Activated naive CD4-positive, alpha-beta T cell (primary cell): ENCODE measurements at places on chromosomes 12 and 14.

DNA sequence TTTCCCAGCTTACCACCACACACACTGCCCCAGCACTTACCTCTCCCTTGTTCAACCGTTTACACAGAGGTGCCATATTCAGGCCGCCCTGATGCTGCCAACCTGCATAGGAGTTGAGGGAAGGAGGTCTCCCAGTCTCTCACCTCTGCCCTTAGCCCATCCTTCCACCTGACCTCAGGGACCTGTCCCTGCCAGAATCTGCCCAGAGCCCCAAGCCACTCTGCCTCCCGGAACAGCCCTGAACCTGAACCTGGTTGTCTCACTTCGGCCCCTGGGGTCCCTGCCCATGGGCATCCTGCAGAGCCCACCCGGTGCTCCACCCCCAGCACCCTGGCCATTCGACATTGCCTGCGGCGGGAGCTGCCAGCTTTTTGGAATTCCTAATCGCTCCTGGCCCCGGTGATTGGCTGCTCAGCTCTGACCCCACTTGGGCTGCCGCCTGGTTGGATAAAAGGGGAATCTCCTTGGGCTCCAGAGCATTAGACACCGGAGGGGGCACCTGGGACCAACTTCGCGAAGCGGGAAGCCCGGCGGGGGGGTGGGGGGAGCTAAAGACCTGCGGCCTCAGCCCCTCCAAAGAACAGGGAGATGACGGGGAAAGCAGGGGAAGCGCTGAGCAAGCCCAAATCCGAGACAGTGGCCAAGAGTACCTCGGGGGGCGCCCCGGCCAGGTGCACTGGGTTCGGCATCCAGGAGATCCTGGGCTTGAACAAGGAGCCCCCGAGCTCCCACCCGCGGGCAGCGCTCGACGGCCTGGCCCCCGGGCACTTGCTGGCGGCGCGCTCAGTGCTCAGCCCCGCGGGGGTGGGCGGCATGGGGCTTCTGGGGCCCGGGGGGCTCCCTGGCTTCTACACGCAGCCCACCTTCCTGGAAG, at the start of gene VSX2:
VSX2 (plus strand) TSS at position 476 of the 874 bp plus-strand sequence; CDS start at position 589, 113 bp downstream.
- DNase-seq, result no peak

DNA sequence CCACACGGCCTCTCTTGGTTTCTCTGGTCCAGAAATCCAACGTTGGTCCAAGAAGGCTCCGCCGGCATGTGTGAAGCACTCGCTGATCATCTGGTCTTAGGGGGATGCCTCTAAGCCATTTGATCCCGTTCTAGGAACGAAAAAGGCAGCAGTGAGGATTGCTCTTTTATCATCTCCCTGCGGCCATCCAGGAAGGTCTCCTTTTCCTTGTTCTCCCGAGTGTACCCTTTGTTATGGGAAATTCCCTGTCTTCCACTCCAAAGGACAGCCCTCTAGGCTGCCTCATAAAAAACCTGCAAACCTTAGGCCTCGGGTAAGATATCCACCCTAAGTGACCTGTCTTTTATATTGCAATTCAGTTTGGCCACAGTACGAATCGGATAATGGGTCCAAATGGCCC, 85.8 kb downstream of the TMTC3 start:
- no peak for DNase-seq

DNA sequence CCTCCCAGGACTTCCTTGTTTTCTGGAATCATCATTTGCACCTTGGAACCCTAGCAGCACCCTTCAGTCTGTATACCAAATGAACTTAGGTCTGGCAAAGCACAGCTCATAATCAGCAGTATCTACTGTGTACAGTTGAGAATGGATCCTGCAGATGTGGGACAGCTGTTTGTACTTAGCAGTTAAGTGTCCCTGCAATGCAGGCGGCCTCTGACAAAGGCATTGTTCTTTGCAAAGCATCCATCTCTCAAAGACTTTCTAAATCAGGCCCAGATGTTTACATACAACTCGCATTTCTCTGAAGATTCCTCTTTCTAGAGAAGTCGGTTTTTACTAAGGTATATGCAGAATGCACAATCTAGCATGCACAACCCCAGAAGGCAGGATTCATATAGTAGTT, 170.5 kb upstream of the RBM19 start:
- DNase-seq, result no peak

GRCh38 chr12:117188961-117189724, 1.1 kb downstream of the FBXO21 start:
- no peak for DNase-seq

DNA sequence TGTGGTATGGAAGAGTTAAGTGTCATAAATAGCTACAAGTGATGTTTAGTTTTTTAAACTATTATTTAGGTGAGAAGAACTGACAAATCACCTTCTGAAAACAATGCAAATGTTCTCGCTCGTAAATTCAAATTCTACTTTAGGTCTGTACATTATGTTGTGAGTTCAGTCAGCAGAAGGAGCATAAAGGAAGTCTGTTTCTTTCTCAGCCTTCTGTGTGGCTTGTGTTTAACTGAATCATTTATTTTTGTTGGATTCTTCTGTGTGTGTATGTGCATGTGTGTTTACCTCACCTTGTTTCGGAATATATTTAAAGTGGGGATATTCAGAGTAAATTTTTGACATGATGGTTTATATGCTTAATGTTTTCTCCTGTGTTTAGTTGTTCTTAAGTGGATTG, 285.9 kb downstream of the TMTC2 start:
- DNase-seq, result no peak

GRCh38 chr14:50062438-50063085, 53.8 kb downstream of the VCPKMT start:
- DNase-seq, result peak; percentile 68

- DNase-seq, result no peak
Measured at GRCh38 chr14:99035268-99035667, 236.7 kb downstream of the BCL11B start.

DNA sequence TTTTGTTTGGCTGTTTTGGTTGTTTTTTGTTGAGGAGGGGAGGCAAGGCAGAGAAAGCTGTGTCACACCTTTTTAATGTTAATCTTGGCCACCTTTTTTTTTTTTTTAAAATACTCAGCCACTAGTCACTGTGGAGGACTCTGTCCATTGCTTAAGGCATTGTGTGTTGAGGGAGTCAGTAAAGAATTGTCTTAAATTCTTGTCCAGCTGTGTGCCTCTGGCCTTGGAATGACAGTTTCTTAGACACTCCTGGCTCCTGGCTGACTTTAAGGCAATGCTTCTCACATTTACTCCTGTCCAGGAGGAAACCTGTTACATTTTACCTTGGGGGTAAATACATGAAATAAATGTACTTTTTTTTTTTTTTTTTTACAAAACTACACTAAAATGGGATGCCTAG, 18.1 kb upstream of the SMCO2 start:
- no peak for DNase-seq

- DNase-seq, result no peak
Measured at GRCh38 chr12:123998991-123999359, 26.0 kb downstream of the ZNF664 start.

- DNase-seq, result no peak
Measured at GRCh38 chr12:92400006-92400405, 254.4 kb upstream of the BTG1 start.

GRCh38 chr14:73780391-73780790, 66.2 kb upstream of the PNMA1 start:
- no peak for DNase-seq

GRCh38 chr14:55316564-55316963, 45.3 kb downstream of the FBXO34 start:
- no peak for DNase-seq

- no peak for DNase-seq
Measured at GRCh38 chr12:41485203-41485602, 297.1 kb downstream of the PDZRN4 start.

DNA sequence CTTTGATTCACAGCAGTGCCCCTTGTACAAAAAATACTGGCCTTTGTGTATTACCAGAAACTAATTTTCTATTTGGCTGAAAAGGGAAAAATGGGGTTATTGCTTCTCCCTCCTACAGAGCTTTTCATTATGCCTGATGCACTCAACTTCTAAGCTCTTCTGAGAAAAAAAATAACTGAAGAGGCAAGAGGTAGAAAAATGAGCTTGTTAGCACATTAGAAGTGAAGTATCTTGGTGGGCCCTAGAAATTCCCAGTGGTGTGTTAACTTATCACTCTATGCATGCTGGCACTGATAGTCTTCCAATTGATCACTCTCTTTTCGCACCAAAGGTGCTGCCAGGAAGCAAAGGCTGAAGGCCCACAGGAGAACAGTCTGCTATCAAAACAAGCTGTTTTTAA, 17.1 kb downstream of the INSM2 start:
- DNase-seq, result no peak

DNA sequence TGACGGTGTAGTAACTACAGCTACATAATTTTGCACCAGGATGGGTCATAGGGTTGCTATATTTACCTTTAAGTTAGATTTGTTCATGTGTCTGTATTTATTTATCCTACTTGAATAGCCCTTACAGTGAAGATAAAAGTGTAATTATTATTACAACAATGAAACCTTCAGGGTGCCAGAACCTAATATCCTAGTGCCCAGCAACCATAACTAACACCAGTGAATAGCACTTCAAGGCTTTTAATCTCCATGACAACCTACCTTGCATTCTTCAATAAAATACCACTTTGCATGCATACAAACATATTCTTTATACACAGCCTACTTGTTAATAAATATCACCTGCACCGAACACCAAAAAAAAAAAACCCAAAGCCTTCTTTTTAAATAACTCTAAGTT, 58.7 kb upstream of the G2E3 start:
- DNase-seq, result no peak

GRCh38 chr14:102849526-102850379, 72.5 kb downstream of the TRAF3 start:
- DNase-seq, result no peak

DNA sequence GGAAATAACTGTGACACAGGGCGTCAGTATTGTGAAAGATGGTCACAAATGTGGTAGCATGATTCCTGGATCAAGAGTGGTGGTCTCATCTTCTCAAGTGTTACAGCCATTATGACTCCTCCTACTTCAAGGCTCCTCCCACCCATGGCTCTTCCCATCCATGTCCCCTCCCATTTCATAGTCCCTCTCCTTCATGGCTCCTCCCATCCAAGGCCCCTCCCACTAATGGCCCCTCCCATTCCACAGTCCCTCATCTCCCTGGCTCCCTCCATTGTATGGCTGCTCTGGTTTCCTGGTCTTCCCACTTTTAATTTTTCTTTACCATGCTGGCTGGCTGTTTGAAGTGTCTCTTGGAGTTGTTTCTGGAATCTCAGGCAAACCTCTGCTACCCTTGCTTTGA, 1375.2 kb upstream of the TMEM132C start:
- DNase-seq, result no peak

DNA sequence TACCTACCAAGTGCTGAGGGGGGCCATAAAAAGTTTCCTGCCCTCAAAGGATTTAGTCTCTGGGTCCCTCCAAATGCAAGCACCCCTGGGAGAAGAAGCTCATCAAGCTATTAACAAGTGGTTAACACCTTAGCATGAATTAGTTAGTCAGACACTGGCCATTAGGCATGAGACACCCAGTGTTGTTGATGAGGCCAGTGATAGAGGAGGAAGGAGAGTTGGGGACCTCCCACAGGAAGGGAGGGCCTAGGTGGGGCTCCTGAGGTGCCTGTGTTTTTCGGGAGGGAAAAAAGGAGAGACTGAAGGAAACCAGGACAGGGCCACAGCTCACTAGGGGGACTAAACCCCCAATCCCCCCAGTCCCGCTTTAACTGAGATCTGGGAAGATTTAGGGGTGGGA, 4.5 kb upstream of the KRT71 start:
- no peak for DNase-seq

DNA sequence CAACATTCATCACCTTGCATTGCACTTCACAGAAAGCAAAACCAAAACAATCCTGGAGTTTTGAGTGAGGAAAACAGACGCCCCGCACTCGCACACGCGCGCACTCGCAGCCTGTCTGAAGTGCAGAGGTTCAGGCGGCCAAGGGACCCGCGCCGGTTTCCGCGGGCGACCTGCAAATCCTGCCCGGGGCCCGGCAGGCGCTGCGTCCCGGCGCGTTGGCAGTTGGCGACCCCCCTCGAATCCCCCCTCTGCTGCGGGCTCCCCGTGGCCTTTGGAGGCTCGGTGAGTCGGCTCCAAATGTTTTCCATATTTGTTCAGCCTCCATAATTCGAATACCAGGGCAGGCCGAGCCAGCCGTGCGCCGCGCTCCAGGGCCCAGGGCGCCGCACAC, at the start of gene SSPN:
SSPN (plus strand) TSS at position 324 of the 391 bp plus-strand sequence. CDS start 100 bp downstream, outside the sequence.
- no peak for DNase-seq

GRCh38 chr14:61454545-61454944, 133.2 kb downstream of the PRKCH start:
- DNase-seq, result no peak

DNA sequence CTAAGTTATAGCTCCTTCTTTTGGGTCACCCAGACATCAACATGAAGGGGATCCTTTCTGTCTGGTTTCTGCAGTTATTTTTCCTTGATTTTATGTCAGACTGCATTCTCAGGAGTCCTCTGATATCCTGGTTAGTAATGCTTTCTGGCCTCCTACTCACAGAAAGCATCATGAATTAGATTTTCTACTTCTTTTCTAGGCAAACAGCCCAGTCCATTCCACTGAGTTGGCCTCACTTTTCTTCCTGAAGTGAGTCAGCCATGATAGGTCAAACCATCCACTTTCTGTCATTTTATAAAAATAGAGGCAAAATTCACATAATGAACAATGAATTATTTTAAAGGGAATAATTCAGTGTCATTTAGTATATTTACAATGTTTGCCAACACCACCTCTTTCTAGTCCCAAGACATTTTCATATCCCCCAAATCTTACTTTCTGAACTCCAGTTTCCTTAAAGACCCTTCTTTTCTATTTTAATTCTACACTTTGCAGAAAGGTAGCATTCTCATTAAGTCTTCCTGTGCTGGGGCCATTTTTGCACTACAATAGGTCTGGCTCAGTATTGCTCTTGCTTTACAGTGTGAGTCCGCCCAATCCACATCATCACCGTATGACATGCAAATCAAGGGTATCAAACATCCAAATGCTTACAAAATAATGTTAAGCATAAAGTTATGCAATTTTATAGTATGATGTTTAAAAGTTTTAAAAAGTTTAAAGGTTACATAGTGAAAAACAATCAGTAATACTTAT, 95.1 kb downstream of the UNC79 start:
- no peak for DNase-seq

DNA sequence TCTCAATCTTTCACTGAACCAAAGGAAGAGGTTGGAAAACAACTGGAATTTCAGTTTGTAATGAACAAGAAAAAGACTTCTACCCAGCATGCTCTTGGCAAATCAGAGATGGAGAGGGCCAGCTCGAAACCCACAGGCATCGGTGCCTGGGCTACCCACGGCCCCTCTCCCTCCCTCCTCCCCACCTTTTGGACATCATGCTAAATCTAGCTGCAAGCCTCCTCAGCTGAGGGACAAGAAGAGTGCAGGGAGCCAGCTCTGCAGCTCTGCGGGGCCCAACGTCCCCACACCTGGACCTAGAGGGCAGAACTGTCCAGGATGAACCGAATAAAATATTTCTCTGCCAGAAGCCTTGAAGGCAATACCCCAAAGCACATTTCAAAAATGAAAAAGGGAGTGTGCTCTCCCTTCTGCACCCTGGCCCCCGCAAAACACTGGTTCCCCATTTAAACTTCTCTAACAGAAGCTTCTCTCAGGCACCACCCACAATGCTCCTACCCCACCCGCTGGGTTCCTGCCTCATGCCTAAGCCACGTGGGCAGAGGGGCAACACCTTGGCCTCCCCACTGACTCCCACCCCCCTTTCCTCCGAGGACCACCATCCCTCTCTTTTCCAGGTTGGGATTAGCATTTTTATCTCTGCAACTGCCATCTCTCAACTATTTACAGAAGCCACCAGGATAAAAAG, 8.2 kb downstream of the CAMKK2 start:
- no peak for DNase-seq

GRCh38 chr12:14157088-14157747, 175.8 kb upstream of the GRIN2B start:
- DNase-seq, result no peak
